Lower lobe of right lung (tissue), 2 donors: ENCODE measurements at places on chromosomes 5 and 9. TPM values are rescaled to one million over a fixed set of nuclear protein-coding genes. Genes with fewer than 3 reads are reported as not detected.

DNA sequence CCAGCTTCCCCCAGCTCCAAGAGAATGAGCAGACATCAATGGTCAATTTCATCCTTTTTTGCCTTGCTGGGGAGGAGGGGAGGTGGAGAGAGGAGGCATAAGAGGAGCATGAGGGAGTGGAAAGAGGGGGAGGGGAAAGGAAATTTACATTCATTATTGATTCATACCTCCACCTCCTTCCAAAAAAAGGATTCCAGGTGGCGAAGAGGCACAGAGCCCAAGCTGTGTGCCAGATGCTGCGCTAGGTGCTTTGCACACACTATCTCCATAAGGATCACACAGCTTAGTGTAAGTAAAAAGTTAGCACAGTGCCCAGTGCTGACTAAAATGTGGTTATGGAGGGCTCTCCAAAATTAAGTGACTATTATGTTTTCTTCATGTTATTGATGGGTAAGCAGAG, 11.0 kb downstream of the ASTN2 start:
- H3K4me1 ChIP-seq = no peaks in the 10 kb centered on the region
- DNase-seq = no peak
- H3K36me3 ChIP-seq = no peaks in the 10 kb centered on the region
- H3K27ac ChIP-seq = no peak overlapping the region
- no peak overlapping the region for H3K4me3 ChIP-seq

DNA sequence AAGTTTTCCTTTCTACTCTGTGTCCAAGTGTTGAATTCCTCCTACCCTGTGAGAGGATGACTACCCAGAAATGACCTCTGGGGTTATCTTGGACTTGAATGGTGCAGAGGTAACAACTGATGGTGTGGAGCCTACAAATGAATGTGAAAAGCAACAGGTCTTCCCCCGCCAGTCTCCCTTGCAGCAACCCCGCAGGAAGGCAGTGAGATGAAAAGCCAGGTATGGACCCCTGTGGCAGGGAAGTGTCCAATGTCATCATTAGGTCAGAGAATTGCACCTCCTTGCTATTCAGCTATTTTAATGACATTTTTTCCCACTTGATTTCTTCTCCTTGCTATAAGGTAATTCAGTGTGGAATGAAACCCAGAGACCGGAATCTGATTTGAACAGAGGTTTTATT, 58.5 kb downstream of the MAT2B start:
- H3K36me3 ChIP-seq = no peaks in the 10 kb centered on the region
- H3K4me3 ChIP-seq = no peak overlapping the region
- DNase-seq = no peak
- no peak overlapping the region for H3K27ac ChIP-seq

- no peaks in the 10 kb centered on the region for H3K4me1 ChIP-seq
- H3K27ac ChIP-seq = no peak overlapping the region
- no peaks in the 10 kb centered on the region for H3K36me3 ChIP-seq
- H3K27me3 ChIP-seq = no peaks in the 10 kb centered on the region
- no peak overlapping the region for H3K4me3 ChIP-seq
- no peak for DNase-seq
Measured at GRCh38 chr5:73971326-73971725, 345.3 kb downstream of the ARHGEF28 start.

DNA sequence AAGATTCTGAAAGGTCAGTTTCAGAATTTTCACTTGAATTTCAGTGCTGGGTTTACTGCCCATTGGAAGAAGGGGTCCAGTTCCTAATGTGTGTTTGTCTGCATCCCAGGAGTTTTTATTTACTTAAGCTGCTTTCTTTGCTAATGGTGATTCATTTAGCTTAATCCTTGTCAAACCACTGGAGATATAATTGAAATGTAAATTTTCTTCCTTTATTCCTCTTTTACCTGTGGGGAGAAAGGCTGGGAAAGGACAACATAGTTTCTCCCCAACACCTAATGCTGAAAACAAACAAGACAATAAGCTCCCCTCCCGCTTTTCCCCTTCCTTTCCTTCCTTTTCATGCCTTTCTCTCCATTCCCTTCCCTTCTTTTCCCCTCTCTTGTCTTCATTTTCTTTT, 185.8 kb downstream of the KCTD16 start:
- no peaks in the 10 kb centered on the region for H3K36me3 ChIP-seq
- H3K4me1 ChIP-seq = no peaks in the 10 kb centered on the region
- H3K27ac ChIP-seq = no peak overlapping the region
- DNase-seq = no peak
- H3K4me3 ChIP-seq = no peak overlapping the region

- H3K4me1 ChIP-seq = no peaks in the 10 kb centered on the region
- no peak within 1 kb of the TSS for H3K27ac ChIP-seq
- H3K4me3 ChIP-seq = peak within 1 kb of the TSS; percentile 32
- H3K36me3 ChIP-seq = no peaks in the 10 kb centered on the region
- no peak for DNase-seq
- H3K27me3 ChIP-seq = peaks cover 20% of the 10 kb centered on the region
Measured at GRCh38 chr5:141402553-141403243, at the start of gene PCDHGA9. PCDHGA9 (plus strand) TSS chr5:141402778; CDS start chr5:141402953, 175 bp downstream.

DNA sequence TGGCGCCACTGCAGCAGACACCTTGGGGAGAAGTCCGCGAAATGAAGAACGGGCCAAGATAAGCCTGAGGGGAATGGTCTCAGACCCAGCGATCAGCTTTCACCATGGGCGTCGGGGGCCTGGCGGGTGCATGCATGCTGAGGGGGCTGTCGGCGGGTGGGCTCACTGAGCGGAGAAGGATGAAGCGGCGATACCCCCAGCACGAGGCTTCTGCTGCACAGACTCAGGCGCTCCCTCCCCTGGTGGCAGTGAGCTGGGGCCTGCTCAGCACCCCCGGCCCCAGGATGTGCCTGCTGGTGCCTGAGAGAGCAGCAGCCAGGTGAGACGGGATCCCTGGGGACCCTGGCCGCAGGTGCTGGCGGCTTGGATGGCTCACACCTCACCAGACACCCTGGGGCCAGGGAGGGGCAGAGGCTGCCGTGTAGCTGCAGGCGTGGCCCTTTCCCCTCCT, 31.2 kb downstream of the CEP72 start:
- H3K4me3 ChIP-seq = no peak overlapping the region
- no peak overlapping the region for H3K27ac ChIP-seq
- peak; percentile 36 for DNase-seq
- no peaks in the 10 kb centered on the region for H3K4me1 ChIP-seq

DNA sequence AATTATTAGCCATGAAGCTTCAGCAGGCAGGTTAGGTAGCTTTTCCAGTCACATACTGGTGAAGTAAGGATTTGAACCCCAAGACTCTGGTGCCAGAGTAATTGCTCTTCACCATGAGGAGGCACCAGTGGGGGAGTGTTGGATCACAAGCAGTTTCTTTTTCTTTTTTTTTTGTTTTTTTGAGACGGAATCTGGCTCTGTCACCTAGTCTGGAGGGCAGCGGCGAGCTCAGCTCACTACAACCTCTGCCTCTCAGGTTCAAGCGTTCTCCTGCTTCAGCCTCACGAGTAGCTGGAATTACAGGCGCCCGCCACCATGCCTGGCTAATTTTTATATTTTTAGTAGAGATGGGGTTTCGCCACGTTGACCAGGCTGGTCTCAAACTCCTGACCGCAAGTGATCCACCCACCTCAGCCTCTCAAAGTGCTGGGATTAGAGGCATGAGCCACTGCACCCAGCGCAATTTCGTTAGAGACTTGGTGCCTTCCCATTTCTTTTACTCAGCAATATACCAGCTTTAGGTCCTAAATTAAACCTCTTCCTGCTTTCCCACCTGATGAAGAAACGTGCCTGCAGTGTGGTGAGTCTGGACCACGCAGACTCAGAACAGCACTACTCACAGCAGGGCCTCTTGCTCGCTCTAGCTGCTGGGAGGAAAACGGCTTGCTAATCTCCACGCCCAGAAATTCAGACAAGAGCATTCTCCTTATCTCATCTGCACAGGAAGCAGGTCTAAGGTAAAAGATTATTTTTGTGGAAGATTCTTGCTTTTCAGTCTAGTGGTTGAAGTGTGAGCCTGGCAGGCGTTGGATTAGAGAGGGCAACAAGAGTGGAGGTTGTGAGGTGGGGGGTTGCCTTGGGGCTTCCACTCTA, at the start of gene S100Z:
S100Z (plus strand) TSS at position 596 of the 873 bp plus-strand sequence. CDS start 25,346 bp downstream, outside the sequence.
- H3K27me3 ChIP-seq = no peaks in the 10 kb centered on the region
- no peak within 1 kb of the TSS for H3K4me3 ChIP-seq
- H3K4me1 ChIP-seq = peaks cover 9% of the 10 kb centered on the region
- no peak within 1 kb of the TSS for H3K27ac ChIP-seq
- DNase-seq = no peak

DNA sequence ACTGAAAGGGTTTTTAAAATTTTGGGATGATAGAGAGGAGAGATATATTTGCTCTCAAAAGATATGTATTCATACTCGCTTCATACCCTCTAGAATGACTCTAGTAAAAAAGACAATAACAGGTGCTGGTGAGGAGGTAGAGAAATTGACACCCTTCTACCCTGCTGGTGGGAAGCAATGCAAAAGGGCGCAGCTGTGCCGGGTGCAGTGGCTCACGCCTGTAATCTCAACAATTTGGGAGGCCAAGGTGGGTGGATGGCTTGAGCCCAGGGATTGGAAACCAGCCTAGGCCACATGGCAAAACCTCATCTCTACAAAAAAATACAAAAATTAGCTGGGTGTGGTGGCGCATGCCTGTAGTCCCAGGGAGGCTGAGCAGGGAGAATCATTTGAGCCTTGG, 33.9 kb upstream of the NXNL2 start:
- H3K4me1 ChIP-seq = no peaks in the 10 kb centered on the region
- no peaks in the 10 kb centered on the region for H3K36me3 ChIP-seq
- no peaks in the 10 kb centered on the region for H3K27me3 ChIP-seq
- no peak overlapping the region for H3K27ac ChIP-seq
- no peak overlapping the region for H3K4me3 ChIP-seq

DNA sequence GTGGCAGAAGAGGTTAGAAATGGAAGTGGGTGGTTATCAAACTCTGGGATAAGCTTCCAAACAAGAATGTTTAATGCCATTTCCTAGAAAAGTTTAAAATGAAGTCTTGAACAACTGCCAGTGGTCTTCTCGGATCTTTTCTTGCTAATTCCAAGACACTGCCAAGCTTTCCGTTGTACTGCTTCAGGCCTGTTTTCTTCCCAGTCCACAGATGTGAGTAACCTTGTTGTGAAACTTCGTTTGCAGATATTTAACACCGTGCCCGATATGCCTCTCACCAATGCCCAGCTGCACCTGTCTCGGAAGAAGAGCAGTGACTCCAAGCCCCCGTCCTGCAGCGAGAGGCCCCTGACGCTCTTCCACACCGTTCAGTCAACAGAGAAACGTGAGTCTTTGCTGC, 269.8 kb downstream of the NR3C1 start:
- no peak for DNase-seq
- H3K36me3 ChIP-seq = peaks cover 8% of the 10 kb centered on the region
- peaks cover 11% of the 10 kb centered on the region for H3K4me1 ChIP-seq
- H3K27ac ChIP-seq = no peak overlapping the region
- H3K4me3 ChIP-seq = no peak overlapping the region
- no peaks in the 10 kb centered on the region for H3K27me3 ChIP-seq

DNA sequence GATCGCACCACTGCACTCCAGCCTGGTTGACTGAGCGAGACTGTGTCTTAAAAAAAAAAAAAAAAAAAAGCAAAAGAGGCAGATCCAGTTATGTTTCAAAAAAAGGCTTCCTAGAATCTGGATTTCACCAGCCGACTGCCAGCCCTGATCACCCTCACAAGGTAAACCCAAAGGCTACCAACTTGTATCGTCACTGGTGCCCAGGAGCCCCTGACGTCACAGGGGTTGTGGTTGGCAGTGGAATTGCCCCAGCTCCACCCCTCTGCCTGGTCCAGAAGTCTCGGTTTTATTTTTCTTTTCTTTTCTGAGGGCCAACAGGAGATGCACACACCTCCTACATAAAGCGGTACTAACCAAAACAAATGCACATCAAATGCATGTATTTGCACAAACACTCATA, 6.0 kb upstream of the LMX1B start:
- no peak overlapping the region for H3K27ac ChIP-seq
- H3K4me1 ChIP-seq = peaks cover 24% of the 10 kb centered on the region
- DNase-seq = no peak
- no peak overlapping the region for H3K4me3 ChIP-seq
- H3K36me3 ChIP-seq = no peaks in the 10 kb centered on the region
- H3K27me3 ChIP-seq = peaks cover 53% of the 10 kb centered on the region

GRCh38 chr5:63401436-63402046, 560.7 kb downstream of the HTR1A start:
- no peak overlapping the region for H3K4me3 ChIP-seq
- H3K4me1 ChIP-seq = no peaks in the 10 kb centered on the region
- DNase-seq = peak; percentile 56
- no peaks in the 10 kb centered on the region for H3K36me3 ChIP-seq
- no peak overlapping the region for H3K27ac ChIP-seq

DNA sequence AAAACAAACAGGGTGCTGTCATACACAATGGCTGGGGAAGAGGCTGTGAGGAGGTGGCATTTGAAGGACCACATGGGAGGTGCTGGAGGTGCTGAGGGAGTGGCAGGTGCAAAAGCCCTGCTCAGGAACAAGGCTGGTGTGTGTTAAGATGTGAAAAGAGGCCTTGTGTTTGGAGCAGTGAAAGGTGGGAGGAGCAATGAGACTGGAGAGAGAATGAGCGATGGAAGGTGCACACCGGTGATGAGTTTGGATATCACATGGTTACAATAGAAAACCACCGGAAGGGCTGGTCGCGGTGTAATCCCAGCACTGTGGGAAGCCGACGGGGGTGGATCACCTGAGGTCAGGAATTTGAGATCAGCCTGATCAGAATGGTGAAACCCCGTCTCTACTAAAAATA, 9.2 kb upstream of the FIBCD1 start:
- H3K4me1 ChIP-seq = no peaks in the 10 kb centered on the region
- H3K4me3 ChIP-seq = no peak overlapping the region
- DNase-seq = no peak

GRCh38 chr5:72109625-72110024, 2.4 kb downstream of the MAP1B start:
- H3K27me3 ChIP-seq = peaks cover 31% of the 10 kb centered on the region
- no peak overlapping the region for H3K4me3 ChIP-seq
- no peak overlapping the region for H3K27ac ChIP-seq
- DNase-seq = no peak
- no peaks in the 10 kb centered on the region for H3K36me3 ChIP-seq

GRCh38 chr5:87252283-87252605, 15.4 kb upstream of the RASA1 start:
- no peaks in the 10 kb centered on the region for H3K4me1 ChIP-seq
- no peak overlapping the region for H3K4me3 ChIP-seq
- H3K36me3 ChIP-seq = no peaks in the 10 kb centered on the region
- no peak overlapping the region for H3K27ac ChIP-seq
- no peaks in the 10 kb centered on the region for H3K27me3 ChIP-seq
- no peak for DNase-seq

GRCh38 chr9:126424511-126424910, 97.9 kb downstream of the MVB12B start:
- H3K4me1 ChIP-seq = peaks cover 16% of the 10 kb centered on the region
- no peak overlapping the region for H3K4me3 ChIP-seq
- DNase-seq = no peak
- H3K36me3 ChIP-seq = peaks cover 42% of the 10 kb centered on the region
- H3K27ac ChIP-seq = no peak overlapping the region
- no peaks in the 10 kb centered on the region for H3K27me3 ChIP-seq

The ZSWIM6 gene
- 18.1 TPM for total RNA-seq

The FOXE1 gene
- not detected for total RNA-seq

The EFNA5 gene
- total RNA-seq = 10.2 TPM

The CRHBP gene
- total RNA-seq = 0.53 TPM

The FRMPD1 gene
- total RNA-seq = 0.06 TPM

The NR2F1 gene
- 42.6 TPM for total RNA-seq

The FAM193B gene
- total RNA-seq = 89.1 TPM

The DAPK1 gene
- 196 TPM for total RNA-seq

The CD274 gene
- total RNA-seq = 16.5 TPM

The AIF1L gene
- 16.0 TPM for total RNA-seq

The FCN1 gene
- total RNA-seq = 84.4 TPM

The IFNA14 gene
- not detected for total RNA-seq
